ENCODE measurements at places on chromosomes 1 and 21.
A peak's percentile ranks its signal among the peaks of the same experiment; 100 is the strongest.

DNA sequence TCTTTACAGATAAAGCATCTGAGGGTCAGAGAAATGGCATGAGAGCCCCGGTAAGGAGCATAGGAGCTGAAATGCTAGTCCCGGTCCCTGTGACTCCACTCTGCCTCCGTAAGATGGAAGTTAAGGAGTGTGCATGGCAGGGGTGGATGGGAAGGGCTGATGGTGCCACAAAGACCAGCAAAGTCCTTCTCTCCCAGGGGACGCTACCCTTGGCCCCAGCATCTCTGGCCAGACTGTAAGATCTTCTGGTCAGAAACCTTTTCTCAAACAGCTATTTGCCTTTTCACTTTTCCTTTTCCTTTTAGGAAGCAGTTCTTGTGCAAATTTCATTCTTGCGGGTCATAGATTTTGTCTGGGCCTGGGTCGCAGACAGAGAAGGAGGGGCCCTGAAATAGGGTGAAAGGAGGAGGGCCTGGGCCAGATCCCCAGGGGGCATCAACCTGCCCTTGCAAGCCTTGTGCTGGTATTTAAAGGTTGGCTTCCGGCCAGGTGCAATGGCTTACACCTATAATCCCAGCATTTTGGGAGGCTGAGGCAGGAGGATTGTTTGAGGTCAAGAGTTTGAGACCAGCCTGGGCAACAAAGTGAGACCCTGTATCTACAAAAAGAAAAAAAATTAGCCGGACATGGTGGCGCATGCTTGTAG is 14.4 kb upstream of the EPS8L3 start:
- DNase-seq, result no peak

DNA sequence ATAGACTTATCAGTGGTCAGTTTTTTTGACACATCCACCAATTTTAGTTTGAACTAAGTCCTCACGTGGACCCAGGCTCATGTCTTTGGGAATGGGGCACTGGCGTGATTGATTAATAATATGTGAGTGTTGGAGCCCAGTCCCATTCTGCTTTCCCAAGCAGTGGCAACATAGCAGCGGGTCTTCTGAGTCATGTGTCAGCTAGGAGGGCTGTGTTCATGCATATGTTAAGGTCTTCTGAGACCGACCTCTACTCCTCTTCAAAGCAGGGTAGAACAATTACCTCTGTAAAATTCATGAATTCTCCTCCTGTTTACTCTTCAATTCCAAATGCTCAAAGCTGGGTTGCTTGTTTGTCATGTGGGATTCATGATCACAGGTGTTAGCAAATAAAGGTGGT is 291.3 kb downstream of the CAMTA1 start:
- no peak for DNase-seq

DNA sequence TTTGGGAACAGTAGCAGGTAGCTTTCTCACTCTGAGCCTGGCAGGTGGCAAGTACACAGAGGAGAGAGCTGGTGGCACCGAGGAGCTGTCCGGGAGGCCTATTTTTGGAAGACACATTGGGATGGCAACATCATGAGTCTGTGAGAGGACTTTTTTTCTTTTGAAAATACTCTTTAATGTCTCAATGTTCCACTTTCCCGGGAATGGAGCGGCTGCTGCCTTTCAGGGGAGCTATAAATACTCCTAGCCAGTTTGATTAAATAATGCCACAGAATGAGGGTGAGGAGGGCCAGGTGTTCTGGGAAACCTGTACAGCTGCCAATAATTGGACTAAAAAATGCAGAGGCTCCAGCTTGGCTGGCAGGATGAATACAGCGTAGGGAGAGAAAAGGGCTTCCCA is 93.3 kb upstream of the COG2 start:
- no peak for DNase-seq

GRCh38 chr1:4395158-4395557 is 259.3 kb upstream of the AJAP1 start:
- DNase-seq, result no peak

DNA sequence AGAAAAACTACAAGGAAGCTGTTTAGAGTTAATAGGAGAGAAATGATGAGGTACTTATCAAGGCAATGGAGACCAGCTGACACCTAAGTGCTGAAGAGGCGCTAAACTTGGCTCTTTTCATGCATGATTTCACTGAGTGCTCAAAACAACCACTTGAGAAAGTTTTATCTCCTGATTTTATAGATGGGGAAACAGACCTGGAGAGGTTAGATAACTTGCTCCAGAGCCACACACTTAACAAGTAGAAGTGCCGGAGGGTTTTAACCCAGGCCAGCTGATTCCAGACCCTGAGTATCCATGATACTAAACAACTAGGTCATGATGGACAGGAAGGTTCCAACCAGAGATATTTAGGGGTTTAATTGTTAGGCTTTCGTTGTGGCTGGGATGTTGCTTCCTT is 25.9 kb downstream of the UBE2U start:
- DNase-seq, result no peak

- no peak for DNase-seq
These were observed 376.7 kb downstream of the S1PR1 start for GRCh38 chr1:101613546-101613945.

DNA sequence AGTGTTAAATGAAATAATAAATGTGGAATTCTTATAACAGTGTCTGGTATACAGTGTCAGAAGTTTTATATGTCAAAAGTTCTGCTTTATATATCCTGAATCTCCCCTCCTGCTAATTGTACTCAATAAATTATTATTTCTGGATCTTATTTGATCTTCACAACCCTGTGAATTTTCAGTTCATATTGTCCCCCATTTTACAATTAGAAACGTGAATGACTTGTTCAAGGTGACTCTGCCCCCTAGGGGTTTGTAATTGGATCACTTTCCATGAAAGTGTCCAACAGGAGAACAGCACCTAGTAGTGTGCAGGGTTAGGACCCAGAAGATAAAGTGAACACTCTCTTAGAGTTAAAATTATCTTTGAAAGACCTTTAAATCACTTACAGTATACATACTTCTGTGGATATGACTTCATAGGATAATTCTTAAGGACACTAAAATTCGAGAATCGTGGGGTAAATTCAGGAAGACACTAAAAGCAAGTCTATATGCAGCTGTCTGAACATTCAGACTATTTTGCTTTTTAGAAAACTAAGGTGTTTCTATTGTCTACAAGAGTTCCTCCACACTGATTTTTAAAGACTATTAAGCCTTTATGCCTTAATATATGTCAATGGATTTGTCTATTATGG is 4.5 kb upstream of the DDR2 start:
- DNase-seq, result peak; percentile 45

DNA sequence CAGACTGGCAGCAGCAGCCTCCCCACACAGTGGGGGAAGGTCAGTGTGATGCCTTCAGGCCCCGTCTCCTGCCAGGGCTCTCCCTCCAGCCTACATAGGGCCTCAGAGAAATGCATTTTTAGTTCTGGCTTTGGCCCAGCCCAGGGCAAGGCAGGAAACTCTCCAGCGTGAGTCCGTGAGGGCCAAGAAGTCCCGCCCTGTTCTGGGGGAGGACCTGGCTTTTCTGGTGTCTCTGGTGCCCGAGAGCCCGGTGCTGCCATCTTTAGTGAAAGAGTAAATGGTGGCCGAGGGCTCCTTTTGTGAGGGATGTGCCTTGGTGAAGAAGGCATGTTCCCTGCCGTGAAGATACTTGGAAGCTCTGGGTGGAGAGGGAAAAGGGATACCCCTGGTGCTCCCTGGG is 14.8 kb upstream of the DIP2A start:
- DNase-seq, result no peak

DNA sequence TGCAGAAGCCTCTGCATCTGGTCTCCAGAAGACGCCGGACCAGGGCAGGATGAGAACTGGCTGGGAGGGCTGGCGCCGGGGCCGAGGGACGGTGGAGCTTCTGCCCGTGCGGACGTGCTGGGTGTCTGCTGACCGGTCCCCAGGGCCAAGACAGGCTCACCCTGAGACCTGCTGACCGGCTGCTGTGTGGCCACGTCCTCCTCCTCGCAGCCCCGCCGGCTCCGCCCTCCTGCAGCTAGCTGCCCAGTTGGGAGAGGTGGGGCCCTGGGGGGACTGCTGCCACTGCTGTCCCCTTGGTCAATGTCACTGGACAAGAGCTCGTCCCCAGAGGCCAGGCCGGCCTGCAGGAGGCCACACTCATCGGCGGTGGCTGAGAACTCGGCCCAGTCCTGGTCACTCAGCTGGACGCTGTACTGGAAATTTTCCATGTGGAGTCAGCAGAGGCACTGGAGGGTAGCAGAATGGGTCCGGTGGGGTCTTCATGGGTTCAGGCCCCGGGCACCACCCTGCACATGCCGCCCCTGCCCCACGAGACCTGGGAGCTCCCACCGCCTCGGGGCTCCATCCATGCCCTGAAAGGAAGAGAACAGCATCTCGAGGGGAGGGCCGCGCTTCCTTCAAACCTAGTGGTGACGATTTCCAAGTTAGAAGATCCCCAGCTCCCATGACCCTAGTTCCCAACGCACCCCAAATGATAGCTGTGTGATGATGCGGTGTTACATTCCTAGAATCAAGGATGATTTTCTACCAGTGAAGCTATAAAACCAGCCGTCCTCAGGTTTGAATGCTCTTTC is 1.1 kb downstream of the PERM1 start:
- no peak for DNase-seq

- no peak for DNase-seq
These were observed 104.5 kb downstream of the NGF start for GRCh38 chr1:115233598-115233997.

DNA sequence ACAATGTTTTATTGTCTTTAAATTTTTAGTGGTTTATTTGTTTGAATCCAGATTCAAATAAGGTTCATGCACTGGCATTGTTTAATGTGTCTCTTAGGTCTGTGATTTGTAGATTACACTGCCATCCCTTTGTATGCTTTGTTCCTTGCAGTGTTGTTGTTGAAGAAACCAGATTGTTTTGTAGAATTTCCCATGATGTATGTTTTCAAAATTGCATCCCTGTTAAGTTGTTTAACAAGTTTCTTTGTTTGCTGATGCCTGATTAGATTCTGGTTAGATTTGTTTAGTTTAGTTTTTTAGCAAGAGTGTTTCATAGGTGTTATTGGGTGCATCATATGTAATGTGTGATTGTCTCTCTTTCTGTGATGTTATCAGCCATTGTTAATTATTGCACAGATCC is 5.5 kb upstream of the AVPR1B start:
- DNase-seq, result no peak

GRCh38 chr1:55143684-55144083 is 71.5 kb downstream of the USP24 start:
- no peak for DNase-seq

DNA sequence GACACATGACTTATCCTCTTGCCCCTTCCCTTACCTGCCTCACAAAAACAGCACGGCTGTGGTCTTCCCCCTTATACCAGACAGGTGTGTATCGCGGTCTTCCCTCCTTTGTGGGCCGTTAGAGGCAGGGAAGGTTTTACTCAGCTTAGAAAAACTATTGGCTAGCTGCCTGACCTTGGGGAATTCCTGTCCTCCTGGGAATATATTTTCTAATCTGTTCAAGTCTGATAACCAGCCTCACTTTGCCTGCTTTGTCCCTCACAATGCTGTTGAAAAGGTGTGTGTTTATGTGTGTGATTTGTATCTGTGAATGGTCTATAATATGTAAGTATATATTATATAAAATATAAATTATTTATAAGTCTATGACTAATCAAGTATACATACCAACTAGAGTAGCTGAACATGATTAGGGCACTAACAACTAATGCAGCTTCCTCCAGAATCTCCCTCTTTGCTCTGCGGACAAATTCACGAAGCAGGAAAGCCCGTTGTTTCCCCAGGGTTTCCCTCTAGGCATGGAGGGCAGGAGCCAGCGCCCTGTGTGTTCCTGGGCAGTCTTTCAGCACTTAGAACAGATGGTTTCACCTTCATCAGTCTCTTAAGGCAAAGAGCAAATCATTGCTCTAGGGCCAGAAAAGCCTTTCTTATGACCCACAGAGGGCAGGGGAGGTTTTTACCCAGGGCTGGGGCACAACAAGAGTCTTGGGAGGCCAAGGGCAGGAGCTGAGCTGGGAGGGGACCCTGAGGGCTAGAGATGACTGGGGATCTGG is 25.6 kb downstream of the SLC26A9 start:
- no peak for DNase-seq

GRCh38 chr1:156140879-156141707 is 12.3 kb upstream of the SEMA4A start:
- peak; percentile 51 for DNase-seq

GRCh38 chr1:185644531-185644930 is 89.7 kb upstream of the HMCN1 start:
- DNase-seq, result no peak

DNA sequence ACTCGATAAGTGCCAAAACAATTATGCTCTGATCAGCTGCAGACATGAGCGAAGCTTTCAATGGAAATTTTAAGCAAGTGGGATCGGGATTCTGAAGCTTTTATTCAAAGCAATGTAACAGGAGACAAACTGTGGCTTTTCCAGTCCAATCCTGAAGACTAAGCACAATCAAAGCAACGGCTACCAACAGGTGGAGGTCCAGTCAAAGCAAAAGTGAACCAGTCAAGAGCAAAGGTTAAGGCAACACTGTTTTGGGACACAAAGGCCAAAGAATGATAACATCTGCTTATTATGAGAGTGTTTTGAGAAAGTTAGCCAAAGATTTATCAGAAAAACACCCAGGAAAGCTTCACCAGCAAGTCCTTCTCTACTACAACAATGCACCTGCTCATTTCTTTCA is 170.1 kb downstream of the SEC16B start:
- no peak for DNase-seq

- DNase-seq, result no peak
These were observed 91.9 kb upstream of the CTTNBP2NL start for GRCh38 chr1:112304126-112304525.

- DNase-seq, result peak; percentile 87
These were observed 95.4 kb upstream of the USP24 start for GRCh38 chr1:55310505-55310971.

GRCh38 chr1:165647517-165647916 is 16.5 kb downstream of the MGST3 start:
- DNase-seq, result no peak

DNA sequence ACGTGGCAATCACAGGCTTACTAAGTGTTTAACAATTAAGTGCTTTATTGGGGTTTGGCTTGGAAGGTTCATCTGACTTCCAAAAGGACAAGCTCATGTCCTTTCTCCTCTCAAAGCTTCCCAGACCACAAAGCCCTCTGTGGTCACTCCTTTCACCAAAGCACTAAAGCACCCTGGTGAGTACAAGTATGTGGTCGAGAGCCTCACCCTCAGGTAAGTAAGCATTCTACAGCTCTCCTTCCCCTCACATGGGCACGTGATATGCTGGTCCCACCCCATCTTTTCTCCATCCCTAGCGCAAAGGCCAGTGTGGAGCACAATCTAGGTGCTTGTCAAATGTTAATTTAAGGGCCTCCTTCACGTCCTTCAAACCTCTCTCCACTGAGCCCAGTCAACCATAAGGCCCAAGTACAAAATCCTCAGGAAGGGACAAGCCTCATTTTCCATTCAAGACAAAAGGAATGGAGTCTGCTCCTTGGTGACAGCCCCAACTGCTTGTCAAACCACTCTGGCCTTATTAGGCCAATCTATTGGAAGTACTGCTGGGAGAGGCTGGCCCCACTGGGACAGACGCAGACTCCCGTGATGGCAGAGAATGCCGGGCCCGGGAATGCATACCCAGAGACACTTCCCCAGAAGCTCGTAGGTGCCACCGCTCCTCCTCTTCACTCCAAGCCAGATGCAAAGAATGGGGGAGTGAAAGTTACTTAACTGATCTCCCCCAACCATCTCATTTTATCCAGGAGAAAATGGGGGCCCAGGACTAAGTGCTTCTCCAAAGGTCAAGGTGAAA is 7.8 kb downstream of the STMN1 start:
- no peak for DNase-seq
